Activated T-helper 1 cell treated with anti-CD3 and anti-CD28 coated beads, Interleukin-2, amount 50 U/mL, for 16 hours (primary cell): ENCODE measurements at places on chromosomes 3 and 15.

- no peak for DNase-seq
These were observed 537.5 kb upstream of the CCDC54 start for GRCh38 chr3:106839576-106840280.

DNA sequence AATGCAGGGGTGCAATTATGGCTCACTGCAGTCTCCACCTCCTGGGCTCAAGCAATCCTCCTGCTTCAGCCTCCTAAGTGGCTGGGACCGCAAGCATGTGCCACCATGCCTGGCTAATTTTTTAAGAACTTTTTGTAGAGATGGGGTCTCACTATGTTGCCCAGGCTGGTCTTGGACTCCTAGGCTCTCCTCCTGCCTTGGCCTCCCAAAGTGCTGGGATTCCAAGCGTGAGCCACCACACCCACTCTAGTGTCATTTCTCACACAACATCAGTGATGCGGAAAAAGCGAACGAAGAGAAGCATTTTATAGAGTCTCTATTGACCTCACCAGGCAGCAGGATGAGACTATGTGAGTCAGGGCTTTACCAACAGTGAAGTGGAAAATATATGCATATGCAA is 137.7 kb downstream of the PLD1 start:
- DNase-seq = no peak

GRCh38 chr3:27160146-27160545 is 209.0 kb downstream of the NEK10 start:
- no peak for DNase-seq

DNA sequence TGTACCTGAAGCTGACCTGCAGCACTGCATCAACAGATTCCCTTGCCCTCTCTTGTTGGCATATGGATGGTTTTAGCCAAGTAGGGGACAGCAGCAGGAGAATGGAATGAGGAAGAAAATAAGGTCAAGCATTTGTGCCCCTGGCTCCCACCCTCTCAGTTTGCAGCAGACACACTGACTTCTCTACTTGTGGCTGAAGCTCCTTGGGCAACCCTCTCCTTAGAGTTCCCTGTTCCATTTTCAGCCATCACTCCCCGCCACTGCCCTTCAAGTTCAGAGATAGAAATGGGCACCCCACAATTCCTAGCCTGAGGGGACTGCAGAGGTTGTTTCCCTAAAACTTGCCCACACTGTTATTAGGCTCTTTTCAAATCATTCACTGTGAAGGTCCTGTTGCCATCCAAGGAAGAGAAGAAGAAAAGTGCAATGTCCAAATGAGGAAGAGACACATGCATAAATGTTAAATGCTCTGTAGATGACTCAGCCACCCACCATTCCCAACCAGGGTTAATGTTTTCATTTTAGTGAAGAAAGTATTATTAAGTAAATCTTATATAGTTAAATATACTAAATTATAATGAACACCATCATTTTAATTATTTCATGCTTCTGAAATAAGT is 295.9 kb upstream of the UBE2E2 start:
- no peak for DNase-seq

DNA sequence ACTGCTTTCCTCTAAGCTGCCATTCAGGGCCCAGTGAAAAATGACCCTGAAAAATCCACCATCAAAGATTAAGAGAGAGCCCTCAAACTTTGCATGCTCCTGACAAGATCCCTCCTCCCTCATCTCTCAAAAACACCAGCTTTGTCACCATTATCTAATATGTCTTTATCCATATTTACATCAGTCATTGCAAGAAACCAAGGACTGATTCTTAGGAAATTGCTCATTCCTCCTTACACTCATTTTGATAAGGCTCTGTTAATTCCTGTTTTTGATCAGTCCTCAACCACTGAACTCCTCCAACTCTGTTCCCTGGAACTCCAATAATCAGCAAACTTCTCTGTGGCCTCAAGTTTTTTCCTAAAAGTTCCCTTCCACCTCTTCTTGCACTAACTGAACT is 51.8 kb downstream of the CD200 start:
- DNase-seq = no peak

DNA sequence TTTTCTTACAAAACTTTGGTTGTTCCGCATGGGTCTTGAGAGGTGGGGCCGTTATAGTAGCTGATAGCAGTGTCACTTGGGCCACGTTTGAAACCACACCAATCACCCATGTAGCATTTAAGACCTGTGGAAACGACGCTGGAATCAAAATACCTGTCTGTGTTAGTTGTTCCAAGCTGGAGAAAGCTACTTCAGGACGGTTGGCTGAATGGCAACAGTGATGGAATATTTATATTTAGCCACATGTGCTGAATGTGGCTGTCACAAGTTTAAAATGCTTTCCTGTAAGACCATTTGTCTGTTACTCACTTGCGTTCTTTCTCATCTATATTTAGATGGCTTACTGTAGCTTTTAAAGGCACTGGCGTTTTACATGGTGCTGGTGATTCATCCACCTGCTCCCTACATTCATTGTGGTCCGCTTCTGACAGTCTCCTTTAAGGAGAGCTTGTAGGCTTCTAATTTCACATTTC is 1.4 kb downstream of the DNAJA4 start:
- DNase-seq = no peak

GRCh38 chr3:128879991-128880390 is 571 bp downstream of the ACAD9 start:
- no peak for DNase-seq

GRCh38 chr3:20040548-20041196 is 426 bp downstream of the KAT2B start:
- peak; percentile 52 for DNase-seq

DNA sequence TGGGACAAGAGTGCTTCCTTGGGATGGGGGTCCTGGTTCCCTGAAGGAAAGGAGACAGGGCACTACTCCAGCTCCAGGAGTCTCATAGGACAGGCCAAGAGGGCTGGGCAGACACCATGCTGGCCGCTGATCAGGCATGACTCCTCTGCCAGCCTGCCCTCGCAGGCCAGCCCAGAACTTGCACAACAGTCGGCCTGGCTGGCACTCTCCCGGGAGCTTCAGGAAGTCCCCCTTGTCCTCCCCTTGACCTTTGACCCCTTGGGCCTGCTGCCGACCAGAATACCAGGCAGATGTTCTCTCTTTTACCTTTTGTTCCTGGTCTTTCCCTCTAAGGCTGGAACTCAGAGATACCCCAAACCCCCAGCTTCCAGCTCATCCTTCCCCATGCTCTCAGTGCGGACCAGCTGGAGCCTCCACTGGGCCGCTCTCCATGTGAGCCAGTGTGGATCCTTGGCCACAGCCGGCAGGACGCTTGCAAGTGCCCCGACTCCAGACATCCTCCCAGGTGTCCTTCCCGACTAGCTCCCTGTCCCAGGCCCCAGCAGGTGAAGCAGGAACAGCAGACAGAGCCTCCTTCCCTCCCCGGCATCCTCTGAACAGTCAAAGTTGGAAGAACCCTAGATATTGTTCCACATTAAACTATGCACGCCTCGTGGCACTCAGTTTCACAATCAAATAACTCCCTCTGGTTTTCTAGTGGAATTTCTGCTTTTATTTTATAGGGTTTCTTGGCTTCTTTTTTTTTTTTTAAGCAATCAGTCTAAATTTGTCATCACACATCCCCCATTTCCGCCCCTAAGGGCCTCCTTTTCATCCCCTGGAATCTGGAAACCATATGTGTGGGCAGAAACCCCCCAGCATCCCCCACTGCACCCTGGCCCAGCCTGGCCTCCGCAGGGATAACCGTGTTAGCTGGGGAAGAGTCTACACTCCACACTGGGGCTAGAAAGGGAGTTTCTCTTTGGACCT is 15.7 kb downstream of the VPS18 start:
- DNase-seq = no peak

- no peak for DNase-seq
These were observed 225.3 kb upstream of the EPHA3 start for GRCh38 chr3:88882121-88882520.

DNA sequence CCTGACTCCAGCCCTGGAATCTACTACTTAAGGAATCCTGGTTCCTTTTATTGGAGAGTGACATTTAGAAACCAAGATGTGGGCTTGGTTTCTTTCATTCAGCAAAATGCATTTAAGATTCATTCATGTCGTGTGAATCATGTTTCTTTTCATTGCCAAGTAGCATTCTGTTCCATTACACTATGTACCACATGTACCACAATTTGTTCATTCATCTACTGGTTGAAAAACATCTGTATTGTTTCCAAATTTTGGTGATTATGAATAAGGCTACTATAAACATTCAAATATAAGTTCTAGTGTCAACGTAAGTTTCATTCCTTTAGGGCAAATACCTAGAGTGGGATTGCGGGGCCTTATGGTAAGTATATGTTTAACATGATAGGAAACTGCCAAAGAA is 264.2 kb downstream of the VPS13C start:
- DNase-seq = no peak

- DNase-seq = no peak
These were observed 3.7 kb upstream of the FAM107A start for GRCh38 chr3:58580826-58581327.

- no peak for DNase-seq
These were observed 49.1 kb downstream of the CCK start for GRCh38 chr3:42216931-42217333.

GRCh38 chr3:190722181-190722905 is 140.2 kb downstream of the GMNC start:
- DNase-seq = no peak

DNA sequence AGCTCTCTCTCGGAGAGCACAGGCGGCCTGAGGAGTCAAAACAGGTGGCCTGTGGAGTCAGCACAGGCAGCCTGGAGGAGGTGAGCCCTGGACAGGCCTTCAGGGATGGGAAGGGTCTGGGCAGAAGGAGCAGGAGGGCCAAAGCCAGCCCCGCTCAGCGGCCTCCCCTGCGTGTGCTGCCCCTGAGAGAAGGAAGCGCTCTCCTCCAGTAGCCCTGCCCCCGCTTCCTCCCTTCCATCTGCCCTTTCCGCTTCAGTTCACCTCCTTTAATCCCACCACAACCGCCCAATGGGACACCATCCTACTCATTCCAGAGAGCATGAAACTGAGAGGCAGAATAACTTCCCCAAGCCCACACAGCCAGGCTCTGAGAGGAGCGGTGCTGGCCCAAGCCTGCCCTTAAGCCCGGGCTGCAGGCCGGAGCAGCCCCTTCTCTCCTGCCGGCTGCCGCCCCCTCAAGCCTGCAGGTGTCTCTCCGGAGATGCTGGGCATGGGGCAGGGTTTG is 3.2 kb upstream of the NR2E3 start:
- no peak for DNase-seq

DNA sequence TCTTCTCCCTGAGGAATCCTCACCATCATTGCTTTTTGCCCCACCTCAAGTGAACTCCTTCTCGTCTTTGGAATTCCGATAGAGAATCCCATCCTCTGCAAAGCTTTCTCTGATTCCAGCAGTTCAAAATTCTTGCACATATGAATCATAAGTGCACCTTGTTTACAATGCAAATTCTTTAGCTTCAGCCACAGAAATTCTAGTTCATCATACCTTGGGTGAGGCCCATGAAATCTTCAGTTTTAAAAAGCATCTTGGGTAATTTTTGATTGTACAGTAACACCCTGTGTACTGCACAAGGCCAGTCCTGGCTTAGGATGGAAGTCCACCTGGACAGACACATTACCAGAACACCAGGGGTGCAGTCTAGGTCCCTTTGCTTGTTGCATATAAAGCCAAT is 30.8 kb downstream of the MDFIC2 start:
- DNase-seq = no peak

GRCh38 chr3:25751725-25752124 is 31.5 kb downstream of the NGLY1 start:
- DNase-seq = no peak

- DNase-seq = no peak
These were observed 13.8 kb upstream of the STARD5 start for GRCh38 chr15:81337713-81338157.

- no peak for DNase-seq
These were observed 59.5 kb downstream of the SCN11A start for GRCh38 chr3:38992117-38992760.

GRCh38 chr3:149553781-149554451 is 79.4 kb downstream of the TM4SF4 start:
- no peak for DNase-seq

GRCh38 chr3:150401285-150401684 is 6.8 kb upstream of the TSC22D2 start:
- DNase-seq = no peak

- DNase-seq = no peak
These were observed 62.4 kb upstream of the GOLGA6B start for GRCh38 chr15:72592097-72592496.

DNA sequence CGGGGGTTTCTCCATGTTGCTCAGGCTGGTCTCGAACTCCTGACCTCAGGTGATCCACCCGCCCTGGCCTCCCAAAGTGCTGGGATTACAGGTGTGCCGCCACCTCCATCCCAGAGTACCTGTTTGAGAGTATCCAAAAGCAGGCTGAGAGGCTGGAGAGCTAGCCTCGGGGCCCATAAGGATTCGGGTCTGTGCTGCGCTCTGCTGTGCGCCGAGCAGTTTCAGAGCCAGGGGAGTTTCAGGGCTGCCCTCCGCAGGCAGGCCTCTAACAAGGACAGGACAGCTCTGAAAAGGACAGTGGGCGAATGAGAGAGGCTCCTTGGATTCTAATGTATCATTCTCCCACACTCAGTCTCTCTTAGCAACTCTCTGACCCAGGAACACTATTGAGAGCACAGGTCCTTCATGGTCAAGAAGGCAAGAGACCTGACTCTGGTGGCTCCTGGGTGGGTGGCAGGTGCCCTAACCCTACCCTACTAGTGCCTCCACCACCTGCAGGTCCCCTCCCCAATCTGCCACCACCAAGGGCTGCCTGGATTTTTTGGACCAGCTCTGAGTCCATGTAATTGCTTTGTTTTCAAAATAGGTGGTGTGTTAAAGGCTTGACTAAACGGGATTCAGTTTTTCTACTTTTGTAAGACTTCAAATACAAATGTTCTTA is 27.8 kb downstream of the MAGEF1 start:
- no peak for DNase-seq

DNA sequence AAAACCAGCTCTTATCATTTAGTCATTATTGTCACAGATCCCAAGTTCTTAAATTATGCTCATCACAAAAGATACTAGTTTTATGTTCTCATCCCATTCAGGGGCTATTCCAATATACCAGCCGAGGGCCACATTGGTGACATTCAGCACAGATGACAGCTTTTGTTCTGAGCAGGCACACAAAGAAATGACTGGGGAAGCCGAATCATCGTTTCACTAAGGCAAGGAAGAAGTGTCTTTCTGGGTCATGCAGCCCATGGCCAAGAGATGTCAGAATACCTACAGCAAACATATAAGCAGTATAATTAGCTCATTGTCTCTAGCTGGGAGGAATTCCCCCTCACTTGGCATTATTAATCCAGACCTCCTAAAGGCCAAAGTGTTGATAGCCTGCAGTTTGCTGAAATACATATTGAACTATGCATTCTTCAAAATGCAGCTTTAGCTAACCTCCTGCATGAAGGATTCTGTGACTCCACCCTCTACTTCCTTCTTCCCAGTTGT is 100.2 kb downstream of the CNTN4 start:
- DNase-seq = no peak

DNA sequence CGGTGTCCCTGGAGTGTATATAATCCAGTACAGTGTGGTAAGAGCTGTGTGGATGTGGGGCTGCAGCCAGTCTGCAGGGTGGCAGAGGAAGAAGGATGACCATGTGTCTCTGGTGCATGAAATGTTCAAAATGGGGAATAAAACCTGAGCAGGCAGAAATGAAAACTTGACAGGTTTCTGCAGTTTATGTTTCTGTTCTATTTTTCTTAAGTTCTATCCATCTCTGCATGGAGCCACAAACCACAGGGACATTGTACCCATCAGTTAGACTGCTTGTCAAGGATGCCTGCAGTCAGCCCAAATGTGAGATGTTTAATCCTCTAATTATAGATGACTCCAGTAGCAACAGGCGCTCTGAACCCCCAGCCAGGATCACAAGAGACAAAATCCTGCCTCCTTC is 216.7 kb downstream of the IL20RB start:
- no peak for DNase-seq
